ENCODE measurements at places on chromosomes 1 and 21.
A peak's percentile ranks its signal among the peaks of the same experiment; 100 is the strongest.

GRCh38 chr1:15005116-15005515 is 148.4 kb upstream of the TMEM51 start:
- DNase-seq: no peak

DNA sequence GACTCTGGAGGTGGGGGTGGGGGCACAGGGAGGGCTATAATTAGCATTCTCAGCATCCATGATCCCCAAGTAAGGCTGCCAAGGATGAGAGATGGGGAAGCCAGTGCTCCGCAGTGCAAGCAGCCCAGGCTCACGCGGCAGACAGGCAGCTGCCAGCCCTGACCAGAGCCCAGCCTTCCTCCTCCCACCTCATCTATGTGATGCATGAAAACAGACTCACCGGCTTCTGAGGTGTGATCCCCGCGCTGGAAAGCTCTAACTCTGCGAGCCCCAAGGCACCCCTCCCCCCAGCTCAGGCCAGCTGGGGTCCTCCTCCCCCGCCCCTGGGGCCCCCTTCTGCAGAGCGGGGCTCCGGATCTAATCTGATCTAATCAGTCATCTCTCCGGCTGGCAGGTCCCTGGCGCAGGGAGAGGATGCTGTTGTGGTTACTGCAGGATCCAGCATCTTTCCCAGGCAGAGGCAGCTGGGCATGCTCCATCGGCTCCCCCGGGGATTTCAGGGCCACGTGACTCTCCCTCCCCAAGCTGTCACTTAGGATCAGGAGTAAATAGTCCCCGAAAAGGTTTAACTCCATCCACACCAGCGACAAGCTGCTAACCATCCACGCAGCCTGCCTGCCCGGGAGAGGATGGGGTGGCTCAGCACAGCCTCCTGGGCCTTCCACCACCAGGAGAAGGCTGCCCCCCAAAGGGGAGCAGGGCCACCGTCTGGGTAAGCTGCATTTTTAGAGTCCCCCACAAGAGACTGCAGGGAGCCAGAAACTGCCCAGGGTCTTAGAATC is at the start of gene PLEKHA6:
Gene PLEKHA6 (minus strand): TSS at position 456 of the 782 bp plus-strand sequence. CDS start 86,202 bp downstream, outside the sequence.
- peak; percentile 54 for DNase-seq

GRCh38 chr1:113036639-113037321 is 36.2 kb upstream of the LRIG2 start:
- DNase-seq: no peak

DNA sequence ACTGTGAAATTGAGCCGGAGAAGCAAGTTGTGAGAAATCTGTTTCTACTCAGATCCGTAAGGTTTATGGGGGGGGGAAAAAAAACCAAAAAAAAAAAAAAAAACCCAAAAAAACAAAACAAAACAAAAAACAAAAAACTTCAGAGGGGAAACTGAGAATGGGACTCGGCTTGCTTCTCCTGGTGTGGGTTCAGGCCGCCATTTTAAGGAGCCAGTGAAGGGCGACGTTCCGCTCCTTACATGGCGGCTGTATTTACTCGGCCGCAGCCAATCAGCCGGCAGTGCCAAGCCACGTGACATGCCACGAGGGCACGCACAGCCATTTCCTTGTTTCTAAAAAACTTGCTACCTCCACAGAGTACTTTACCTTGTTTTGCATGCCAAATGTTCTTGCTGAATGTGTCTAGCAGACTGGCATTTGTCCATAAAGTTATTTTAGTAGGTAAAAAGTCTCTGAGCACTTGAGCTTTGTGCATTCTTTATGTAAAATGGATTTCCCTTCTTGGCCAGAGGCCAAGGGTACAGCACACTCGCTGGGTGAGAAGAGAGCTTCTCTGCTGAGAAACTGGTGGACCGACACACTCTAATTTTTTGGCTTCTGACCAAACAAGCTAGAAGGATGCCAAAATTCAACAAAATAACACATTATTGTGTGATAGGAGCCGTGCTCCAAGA is 101.8 kb downstream of the NFIA start:
- peak; percentile 78 for DNase-seq

- DNase-seq: no peak
Measured at GRCh38 chr1:154527192-154527591, 25.0 kb upstream of the SHE start.

DNA sequence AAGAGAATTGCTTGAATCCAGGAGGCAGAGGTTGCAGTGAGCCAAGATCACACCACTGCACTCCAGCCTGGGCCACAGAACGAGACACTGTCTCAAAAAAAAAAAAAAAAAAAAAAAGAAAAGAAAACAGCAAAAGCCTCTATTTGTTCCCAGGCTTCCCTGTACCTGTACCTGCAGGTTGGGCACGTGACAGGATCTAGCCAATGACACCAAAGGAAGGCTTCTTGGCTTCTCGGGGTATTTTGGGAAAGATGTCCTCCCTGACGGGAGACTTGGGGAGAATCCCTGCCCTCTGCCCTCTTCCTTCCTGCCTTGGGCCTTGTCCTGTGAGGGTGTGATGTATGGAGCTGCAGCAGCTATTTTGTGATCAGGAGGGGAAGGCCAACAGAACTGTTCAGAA is 22.8 kb downstream of the TMCO4 start:
- no peak for DNase-seq

DNA sequence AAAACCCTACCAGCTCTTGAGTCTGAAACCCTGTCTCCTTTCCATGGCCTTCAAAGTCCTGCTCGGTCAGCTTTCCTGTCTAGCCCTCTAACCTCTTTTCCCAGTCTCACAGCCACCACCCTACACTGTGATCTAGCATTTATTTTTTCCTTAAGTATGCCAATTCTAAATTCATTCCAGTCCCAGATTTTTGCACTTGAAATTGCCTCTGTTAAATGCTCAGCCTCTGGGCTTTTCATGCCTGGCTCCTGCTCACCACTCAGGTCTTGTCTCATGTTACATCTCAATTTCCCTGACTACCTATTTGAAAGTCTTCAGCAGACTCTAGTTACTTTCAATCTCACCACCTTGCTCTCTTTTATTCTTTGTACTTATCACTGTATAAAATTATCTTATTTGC is 176.2 kb downstream of the ADGRL4 start:
- no peak for DNase-seq

DNA sequence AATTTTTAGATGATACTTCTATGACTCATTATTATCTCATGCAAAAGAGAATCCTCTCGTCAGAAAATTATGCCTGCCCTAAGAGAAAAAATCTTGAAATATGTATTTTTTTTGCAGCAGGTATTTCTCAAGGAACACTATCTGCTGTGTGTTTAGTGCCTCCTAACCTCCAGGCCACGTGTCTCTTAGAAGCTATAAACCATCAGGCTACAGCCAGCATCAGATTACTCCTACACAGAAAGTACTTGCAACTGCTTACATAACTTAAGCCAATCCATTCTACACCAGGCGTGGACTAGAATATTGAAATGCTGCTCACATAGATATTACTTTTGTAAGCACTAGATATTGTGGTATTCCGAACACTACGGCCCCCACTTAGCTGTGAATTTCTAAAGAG is 933.4 kb downstream of the PLA2G4A start:
- DNase-seq: no peak

DNA sequence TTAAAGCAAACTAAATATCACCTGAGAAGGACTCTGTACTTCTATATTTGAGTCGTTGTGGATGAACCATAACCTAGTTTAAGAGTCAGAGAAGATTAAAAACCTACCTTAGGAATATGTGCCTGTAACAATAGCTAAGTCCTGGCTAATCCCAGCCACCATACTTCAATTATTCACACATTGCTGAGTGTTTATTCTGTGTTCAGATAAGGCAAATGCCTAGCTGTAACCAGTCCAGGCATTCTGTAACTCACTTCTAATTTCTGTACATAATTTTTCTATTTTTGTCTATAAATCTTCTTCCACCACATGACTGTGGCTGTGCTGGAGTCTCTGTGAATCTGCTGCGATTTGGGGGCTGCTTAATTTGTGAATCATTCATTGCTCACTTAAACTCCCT is 441.9 kb upstream of the ADAMTS5 start:
- no peak for DNase-seq

- DNase-seq: no peak
Measured at GRCh38 chr1:223827193-223827663, 18.5 kb downstream of the TP53BP2 start.

DNA sequence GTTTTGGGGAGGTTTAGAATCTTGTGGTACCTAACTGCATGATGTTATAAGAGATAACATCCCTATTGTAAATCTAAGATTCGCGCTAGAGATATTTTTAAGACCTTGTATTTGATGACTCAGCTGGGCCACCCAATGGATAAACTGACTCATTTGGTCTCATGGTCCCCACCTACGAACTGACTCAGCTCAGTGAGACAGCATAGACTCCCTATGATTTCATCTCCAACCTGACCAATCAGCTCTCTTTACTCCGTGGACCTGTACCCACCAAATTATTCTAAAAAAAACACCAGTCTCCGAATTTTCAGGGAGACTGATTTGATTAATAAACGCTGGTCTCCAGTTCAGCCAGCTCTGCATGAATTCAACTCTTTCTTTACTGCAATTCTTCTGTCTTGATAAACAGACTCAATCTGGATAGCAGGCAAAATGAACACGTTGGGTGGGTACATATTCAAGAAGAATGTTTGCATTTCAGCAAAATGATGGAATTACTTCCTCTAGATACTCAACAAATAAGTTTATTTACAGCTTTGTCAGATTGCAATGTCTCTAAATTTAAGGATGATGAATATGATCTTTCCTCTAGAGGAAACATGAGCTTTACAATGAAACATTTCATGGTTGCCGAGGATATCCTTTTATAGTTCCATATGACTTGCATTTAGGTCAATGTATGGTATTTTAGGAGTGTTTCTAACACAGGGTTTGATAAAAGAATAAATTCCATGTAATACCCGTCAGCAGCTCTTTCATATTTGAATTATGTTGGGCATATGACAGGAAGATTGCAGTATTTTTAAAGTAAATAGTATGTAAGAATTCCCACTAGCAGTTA is 516.6 kb upstream of the RGS18 start:
- DNase-seq: no peak

GRCh38 chr1:200386416-200386815 is 23.4 kb downstream of the ZNF281 start:
- no peak for DNase-seq

GRCh38 chr1:221777431-221778072 is 35.7 kb upstream of the DUSP10 start:
- no peak for DNase-seq

DNA sequence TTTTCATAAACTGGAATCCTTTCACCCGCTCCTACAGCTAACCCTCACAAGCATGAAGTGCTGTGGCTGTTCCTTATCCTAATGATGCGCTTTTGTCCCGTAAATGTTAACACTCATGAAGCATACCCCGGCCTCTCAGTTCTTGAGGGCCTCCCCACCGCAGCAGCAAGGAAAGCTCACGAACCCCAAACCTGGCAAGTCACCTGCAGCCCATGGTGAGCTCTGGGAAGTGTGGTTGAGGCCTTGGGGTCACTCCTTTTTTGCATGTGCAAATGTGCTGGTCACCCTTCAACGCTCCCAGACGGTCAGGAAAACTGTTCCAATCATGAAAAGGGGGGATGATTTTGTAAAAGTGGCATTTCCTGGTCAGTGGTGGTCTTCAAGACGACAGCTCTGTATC is 124.6 kb downstream of the PRDM2 start:
- DNase-seq: no peak

DNA sequence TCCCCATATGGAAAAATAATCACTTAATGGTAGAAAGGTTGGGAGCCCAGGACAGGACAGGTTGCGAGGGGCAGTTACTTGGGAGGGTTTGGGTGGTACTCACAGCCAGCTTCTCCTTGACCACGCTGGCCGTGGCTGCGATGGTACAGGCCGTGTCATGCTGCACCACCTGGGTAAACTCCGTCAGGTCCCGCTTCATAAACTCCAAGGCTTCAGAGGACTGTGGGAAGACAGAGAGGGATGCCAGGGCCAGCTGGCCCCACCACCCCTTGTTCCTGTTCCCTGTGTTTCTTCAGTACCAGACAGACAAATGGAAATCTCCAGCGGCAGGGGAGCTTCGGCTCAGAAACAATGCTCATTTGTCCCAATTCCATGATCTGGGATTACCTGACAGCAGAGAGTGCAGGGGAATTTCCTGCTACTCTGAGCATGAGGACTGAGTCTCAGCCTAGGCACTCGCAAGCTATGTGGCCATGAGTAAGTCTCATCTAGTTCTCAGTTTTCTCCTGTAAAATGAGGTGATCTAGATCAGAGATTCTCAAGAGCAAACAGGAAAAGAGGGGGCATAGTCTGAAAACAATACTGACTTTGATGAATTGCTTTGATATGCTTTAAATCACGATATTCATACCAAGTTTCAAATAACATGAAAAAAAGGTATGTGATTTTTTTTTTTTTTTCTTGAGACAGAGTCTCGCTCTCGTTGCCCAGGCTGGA is 7.4 kb downstream of the BSDC1 start:
- DNase-seq: no peak

GRCh38 chr1:37699147-37699546 is 6.8 kb downstream of the CDCA8 start:
- DNase-seq: no peak

Data from AG08396 (cell line).